ENCODE measurements at places on chromosomes 2 and 18.

DNA sequence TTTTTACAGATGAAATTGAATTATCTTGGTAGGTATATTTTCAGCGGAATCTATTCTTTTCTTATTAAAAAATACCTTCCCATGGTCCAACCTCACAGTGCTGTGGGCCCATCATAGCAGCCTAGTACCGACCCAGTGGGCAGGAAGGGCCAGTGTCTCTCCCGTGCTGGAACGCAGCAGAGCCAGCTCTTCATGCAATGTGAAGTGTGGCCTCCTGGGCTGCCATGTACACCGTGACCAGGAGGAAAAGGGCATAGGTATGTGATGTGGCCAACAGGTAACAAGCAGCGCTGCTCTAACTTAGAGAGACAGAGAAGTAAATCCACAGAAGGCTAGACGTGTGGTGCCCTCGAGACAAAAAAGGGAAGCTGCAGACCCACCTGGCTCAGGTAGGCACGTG lies 221.1 kb upstream of the SALL3 start:
- no peak for DNase-seq

- DNase-seq: no peak
These were observed 128.8 kb upstream of the MSH6 start for GRCh38 chr2:47653902-47654789.

- DNase-seq: peak; percentile 35
These were observed 213.6 kb downstream of the ATAD2B start for GRCh38 chr2:23713351-23713750.

DNA sequence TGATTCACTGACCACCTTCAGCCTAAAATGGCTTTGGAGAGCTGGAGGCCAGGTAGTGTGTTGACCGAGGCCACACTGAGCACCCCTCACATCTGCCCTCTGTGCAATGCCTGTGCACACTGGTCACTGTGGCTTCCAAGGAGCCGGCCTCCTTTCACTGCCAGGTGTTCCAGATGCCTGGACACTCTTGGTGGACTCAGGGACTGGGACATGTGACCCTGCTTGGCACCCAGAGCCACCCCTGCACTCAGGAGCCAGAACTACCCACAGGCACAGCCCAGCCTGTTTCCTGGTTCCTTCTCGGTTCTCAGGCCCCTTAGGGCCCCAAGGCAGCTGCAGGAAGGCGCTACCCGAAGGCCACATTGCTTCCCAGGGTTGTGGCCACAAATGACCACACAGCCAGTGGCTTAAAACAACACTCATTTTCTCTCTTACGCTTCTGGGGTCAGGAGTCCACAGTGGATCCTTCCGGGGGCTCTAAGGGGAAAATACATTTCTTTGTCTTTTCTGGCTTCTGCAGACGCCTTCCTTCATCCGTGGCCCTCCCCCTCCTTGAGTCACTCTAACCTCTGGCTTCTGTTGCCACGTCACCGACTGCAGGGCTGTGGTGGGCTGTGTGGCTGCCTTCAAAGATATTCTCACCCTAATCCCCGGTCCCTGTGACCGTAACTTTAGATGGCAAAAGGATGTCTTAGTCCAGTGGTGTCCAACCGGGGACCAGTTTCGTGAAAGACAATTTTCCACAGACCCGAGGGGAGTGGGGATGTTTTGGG lies 78.6 kb downstream of the ASB1 start:
- DNase-seq: no peak

GRCh38 chr2:38515155-38516074 lies 87.3 kb downstream of the HNRNPLL start:
- peak; percentile 60 for DNase-seq

GRCh38 chr2:229703909-229704630 lies 10.3 kb downstream of the DNER start:
- no peak for DNase-seq

- no peak for DNase-seq
These were observed 103.4 kb upstream of the ITGA6 start for GRCh38 chr2:172323861-172324597.

DNA sequence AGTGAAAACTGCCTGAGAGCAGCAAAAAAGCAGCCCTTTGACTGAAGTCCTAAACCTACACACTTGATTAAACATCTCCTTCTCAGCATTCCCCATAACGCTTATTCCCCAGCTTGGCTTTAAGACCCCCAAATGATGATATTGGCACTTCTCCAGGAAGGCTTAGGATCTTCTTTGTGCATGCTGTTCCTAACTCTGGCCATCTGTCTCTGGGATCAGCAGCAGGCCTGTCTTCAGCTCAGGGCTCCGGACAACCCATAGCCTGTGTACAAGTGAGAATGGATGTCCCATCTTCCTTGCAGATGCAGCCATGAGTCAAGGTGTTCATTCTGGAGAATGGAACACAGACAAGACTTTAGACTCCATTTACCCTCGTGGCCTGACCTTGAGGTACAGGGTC lies 81.6 kb upstream of the TMEM17 start:
- DNase-seq: no peak

DNA sequence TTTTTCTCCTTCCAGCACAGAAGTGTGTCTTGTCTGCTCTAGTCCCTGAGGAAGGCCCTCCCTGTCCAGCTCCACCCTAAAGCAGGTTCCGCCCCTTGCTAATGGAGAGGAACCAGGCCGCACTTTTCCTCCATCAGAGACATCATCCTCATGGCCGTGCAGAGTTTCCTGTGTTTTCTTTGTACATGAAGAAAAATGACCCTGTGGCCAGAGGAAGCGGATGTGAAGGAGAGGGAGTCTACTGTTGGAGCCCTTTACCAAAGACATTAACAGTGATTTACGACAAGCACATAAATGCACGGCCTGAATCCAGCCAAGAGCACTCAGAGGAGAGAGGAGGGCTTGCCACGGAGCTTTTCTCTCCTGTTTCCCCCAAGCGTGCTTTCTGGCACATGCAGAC lies 109.5 kb downstream of the RNF144A start:
- DNase-seq: no peak

- no peak for DNase-seq
These were observed 417.0 kb downstream of the TXNL1 start for GRCh38 chr18:56221195-56222065.

- DNase-seq: peak; percentile 79
These were observed 17.7 kb downstream of the MBOAT2 start for GRCh38 chr2:8985561-8986326.

GRCh38 chr2:226873051-226873620 lies 37.3 kb downstream of the RHBDD1 start:
- DNase-seq: peak; percentile 83

DNA sequence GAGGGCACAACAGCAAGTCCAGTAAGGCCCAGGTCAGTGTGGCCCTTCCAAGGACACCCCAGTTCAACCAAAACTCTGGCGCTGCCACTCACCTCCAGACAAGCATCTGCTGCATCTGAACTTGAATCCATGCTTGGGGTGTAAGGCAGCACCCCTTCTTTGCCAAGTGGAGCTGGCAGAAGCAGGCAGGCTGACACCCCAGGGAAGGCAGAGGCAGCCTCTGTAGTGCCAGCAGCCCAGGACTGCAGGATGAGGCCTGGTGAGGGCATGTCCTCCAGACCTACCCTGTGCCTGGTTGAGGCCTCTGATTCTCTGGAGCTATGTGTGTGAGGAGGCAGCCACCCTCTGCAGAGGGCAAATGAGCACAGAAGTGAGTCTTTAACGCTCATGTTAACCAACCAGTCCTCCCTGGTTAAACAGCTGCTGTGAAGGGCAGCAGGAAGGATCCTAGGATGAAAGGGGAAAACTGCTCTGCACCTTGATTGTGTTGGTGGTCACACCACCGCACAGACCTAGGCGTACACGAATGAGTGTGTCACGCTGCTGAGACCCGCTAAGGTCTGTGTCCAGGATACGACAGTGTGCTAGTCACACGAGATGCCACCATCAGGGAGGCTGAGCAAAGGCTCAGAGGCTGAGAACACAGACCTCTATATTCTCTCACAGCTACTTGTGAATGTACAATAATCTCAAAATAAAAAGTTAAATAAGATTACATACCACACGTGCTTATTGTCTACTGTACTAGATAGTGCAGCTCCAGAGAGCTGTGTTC lies 2.2 kb downstream of the PARD6G start:
- DNase-seq: peak; percentile 16

- no peak for DNase-seq
These were observed 187.9 kb downstream of the VAPA start for GRCh38 chr18:10101729-10102128.

DNA sequence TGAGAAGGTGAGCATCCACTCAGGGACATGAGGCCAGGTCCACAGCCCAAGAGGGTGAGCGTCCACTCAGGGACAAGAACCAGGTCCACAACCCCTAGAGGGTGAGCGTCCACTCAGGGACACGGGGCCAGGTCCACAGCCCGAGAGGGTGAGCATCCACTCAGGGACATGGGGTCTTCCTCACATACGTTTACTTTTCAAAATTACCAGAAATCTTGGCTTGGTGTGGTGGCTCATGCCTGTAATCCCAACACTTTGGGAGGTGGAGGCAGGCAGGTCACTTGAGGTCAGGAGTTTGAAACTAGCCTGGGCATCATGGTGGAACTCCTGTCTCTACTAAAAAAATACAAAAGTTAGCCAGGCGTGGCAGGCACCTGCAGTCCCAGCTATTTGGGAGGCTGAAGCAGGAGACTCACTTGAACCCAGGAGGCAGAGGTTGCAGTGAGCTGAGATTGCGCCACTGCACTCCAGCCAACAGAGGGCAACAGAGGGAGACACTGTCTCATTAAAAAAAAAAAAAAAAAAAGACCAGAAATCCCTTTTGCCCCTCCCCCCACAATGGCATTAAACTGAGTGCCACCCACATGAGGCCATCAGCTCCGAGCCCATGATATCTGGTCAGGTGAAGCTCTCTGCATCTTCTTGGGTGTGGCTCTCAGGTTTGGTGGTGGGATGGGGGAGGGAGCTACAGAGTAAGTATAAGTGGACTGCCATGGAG lies 9.0 kb upstream of the MBP start:
- DNase-seq: no peak

GRCh38 chr2:42064417-42064942 lies 16.7 kb downstream of the PKDCC start:
- DNase-seq: no peak

- no peak for DNase-seq
These were observed 1087.6 kb upstream of the PIK3C3 start for GRCh38 chr18:40867459-40867858.

DNA sequence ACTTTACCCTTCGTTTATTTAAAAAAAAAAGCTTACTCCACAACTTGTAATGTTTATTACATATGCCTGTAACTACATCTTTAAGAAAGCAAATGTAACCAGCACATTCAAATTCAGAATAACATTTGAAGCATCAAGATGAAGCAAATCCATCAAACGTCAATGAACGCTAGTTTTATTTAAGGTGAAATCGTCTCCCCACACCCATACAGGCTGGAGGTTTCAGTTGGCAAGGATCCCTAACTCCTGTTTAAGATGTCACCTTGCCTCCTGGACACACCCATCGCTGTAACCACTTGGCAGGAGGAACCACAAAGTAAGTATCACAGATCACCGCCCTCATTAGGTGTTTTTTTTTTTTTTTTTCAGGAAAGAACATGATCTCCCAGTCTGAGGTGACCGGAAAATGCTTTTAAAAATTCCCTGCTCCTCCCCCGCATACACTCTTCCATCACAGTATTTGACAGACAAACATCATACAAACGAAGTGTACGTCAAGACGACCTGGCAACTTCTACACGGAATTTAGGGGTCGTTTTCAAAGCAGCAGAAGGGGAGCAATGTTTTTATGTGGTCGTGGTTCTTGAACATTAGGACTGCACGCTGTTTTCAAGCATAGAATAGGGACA lies 19.7 kb upstream of the STPG4 start:
- peak; percentile 83 for DNase-seq

GRCh38 chr18:55406451-55406991 lies 181.5 kb downstream of the TCF4 start:
- no peak for DNase-seq

GRCh38 chr2:210475706-210476105 lies 853 bp downstream of the LANCL1 start:
- peak; percentile 20 for DNase-seq

GRCh38 chr2:101121174-101121573 lies 30.0 kb downstream of the TBC1D8 start:
- DNase-seq: no peak

GRCh38 chr18:12989397-12990122 lies 1.6 kb upstream of the CEP192 start:
- no peak for DNase-seq

DNA sequence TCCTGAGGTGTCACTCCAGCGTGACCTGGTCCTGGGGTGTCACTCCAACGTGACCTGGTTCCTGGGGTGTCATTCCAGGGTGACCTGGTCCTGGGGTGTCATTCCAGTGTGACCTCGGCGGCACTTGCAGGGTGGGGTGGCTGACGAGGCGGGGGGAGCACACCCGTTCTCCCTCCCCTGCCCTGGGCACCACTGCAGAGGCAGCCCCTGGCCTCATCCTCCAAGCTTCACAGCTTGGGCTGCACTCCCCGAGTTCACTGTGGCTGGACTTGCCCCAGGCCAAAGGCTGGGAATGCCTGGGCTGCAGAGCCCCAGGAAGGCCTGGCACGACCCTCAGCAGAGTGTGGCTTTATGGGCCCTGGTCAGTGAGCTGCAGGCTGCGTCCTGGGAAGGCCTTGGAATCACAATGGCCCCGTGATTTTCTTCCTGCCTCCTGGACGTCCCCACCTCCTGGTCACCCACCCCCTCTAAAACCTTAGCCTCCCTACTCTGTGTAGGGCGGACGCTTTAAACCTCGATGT lies 88.3 kb downstream of the NFATC1 start:
- DNase-seq: no peak

- DNase-seq: no peak
These were observed 4.8 kb upstream of the SLC38A11 start for GRCh38 chr2:164960159-164960558.

DNA sequence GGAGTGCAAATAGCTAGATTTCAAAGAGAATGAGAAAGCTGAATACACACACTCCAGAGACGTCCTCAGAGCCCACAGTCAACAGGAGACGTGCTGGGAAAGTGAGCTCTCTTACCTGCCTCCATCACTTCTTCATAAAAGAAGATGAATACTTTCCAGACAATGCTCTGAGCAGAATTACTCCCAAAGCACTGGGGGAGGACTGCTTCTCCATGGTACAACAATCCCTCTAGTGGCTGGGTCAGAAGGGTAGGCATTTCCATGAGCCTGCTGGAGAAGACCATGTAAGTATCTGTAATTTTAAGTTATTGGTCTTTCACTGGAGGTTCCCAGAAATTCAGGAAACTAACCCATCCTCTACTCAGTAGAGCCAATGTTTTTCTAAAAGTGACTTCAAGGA lies 190.3 kb downstream of the RBM43 start:
- no peak for DNase-seq

- DNase-seq: peak; percentile 21
These were observed 39.7 kb downstream of the CYB5A start for GRCh38 chr18:74252039-74252395.

DNA sequence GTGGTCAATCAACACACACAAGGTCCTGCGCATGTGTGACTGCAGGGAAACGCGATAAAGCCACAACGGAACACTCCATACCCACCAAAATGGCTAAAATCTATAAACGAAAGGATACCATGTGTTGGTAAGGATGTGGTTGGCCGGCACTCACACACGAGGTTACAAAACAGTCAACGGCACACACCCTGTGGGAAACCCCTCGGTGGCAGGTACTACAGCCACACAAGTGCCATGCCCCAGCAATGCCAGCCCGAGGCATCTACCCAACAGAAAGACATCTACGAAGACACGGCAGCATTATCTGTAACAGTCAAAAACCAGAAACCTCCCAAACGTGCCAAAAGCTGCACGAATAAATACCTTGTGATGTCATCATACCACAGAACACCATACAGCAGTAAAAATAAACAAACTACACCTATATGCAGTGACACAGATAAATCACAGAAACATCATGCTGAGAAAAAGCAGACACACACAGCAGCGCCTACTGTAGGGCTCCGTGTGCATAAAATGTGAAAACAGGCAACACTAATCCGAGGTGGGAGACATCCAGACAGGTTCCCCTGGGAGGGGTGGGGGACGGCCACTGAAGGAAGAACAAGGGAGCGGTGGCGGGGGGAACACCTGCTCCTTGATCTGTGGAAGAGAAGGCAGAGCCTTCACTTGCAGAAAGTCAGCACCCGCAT lies 36.7 kb downstream of the HDAC4 start:
- DNase-seq: no peak
